T1000 (cell line): ENCODE measurements at places on chromosomes 7 and 10.

DNA sequence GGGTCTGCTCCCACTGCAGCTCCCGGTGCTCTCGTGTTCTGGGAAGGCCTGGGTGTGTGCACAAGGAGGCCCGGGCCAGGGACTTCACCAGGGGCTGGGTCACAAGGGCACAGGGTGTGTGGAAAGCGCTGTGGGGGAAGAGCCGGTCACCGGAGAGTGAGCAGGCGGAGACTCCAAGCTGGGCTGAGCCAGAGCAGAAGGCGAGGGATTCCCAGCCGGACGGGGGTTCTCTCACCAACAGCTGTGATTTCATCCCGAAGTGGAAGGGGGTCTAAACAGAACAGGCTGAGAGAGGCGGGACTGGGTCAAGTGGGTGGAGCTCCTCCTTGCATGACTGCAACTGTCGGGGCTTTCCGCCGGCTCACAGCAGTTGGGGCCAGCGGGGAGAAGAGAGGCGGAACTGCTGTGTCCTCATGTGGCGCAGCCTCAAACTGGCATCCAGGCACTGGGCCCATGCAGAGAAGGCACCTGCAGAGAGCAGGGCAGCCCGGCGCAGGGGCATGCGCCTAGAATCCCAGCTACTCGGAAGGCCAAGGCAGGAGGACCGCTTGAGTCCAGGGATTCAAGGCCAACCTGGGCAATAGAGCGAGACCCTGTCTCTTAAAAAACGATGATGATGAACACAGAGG is 7.6 kb upstream of the ORAI2 start:
- no peak for DNase-seq

DNA sequence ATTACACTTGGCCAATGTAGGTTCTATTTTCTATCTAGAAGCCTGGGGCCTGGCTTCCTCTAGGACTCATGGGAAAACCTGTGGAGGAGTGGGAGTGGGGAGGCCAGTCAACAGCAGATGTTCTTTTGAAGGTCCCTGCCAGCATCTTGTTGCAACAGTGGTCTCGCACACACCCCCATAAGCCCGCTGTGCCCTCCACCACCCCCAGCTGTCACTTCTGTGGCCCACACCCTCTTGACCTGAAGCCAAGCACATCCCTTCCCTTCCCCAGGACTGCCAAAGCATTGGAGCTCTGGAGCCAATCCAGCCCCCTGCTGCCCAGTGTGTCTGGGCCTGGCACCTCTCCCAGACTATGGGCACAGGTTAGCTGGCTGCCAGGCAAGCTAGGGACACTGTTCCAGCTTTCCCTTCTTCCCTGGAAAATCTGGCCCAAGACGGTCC is 1.9 kb upstream of the STX1A start:
- no peak for DNase-seq

DNA sequence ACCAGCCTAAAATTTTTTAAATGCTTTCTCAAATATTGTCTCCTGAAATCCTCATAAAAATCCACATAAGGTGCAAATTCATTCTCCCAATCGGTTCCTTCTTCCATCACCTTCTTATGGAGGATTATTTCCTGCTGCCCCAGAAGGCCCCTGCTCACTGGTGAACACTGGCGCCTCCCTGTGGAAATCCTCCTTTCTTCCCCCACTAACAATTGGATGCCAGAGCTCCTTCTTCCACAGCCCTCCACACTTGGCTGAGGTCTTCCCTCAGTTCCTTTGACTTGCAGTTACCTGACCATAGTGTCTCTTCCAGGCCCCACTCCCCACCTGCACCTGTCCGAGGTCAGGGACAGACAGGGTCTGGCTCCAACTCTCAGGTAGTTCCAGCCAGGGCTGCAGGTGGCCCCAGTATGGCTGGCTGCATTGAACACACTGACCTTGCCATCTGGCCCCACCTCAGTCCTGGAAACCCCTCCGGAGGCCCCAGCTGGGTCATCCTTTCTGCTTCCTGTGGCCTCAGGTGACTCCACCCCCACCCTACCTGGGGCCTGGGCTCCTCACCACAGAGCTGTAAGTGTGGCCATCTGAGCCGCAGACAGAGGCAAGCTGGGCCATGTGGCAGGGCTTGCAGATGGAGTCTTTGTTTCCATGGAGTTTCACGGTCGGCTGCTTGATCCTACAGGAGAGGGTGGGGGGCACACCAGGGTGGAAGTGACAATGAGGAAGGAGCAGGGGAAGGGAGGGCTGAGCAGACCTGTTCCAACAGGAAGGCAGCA is 18.4 kb downstream of the SPOCK2 start:
- DNase-seq, result no peak

- peak; percentile 35 for DNase-seq
Measured at GRCh38 chr7:41943094-41943577, 240.2 kb upstream of the INHBA start.

GRCh38 chr10:58796824-58797223 is 284.2 kb downstream of the BICC1 start:
- DNase-seq, result no peak

GRCh38 chr10:43131256-43131655 is 7.0 kb upstream of the CSGALNACT2 start:
- DNase-seq, result no peak

GRCh38 chr7:94412762-94413322 is 18.1 kb downstream of the COL1A2 start:
- DNase-seq, result no peak

- no peak for DNase-seq
Measured at GRCh38 chr7:78514634-78515033, 716.1 kb downstream of the PHTF2 start.

DNA sequence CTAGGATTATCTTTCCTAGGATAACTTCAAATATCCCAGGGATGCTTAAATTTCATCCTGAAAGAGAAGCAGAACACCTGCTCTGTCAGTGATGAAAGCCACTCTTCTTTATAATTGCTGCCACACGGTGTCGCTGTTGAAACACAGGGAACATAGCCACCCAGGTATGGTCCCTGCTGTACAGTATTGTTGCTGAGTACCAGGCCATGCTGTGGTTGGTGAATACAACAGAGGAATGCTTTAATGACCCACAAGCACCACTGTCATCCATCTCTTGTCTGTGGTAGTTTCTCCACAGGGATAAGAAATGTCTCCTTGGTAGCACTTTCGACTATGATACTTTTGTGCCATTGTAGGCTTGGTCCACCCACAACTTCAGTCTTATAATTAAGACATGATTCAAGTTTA is 70.6 kb upstream of the STARD3NL start:
- peak; percentile 27 for DNase-seq

- DNase-seq, result no peak
Measured at GRCh38 chr10:132001238-132001972, 19.7 kb upstream of the BNIP3 start.

DNA sequence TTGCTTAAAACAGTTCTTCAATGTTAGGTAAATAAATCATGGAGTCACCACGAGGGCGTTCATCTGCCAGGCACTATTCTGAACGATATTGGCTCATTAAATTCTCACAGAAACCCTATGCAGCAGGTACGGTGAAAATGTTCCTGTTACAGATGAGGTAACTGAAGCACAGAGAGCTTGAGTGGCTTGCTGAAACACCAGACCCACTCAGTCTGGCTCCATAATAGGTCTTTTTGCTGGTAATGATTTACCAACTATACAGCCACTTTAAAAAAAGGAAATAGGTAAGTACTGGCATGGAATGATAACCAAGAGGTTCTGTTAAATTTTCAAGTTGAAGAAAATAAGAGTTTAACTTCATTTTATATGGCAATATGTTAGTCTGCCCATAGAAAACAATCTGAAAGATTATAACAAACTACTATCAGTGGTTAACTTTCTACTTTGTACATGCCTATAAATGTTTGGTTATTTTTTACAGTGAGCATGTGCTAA is 1.3 kb upstream of the TM9SF3 start:
- no peak for DNase-seq

GRCh38 chr7:127803626-127804025 is 151.6 kb downstream of the SND1 start:
- DNase-seq, result no peak

- DNase-seq, result no peak
Measured at GRCh38 chr10:70677016-70677415, 4.7 kb downstream of the ADAMTS14 start.

DNA sequence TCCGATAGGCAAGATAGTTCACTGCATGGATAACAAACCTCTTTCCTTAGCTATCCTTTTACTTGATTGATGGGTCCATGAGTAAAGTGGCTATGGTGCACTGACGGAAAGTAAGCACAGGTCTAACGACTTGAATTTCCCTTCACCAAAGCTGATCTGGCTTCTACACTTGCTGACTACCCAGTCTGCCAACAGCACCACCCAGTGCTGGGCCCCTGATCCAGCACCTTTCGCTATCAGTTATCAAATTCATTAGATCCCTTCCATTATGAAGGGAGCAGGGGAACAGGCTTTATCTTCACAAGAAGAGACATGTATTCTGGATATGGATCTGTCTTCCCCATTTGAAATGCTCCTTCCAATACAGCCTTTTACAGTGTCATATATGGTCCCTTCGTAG is 855.9 kb downstream of the GRID1 start:
- DNase-seq, result no peak

- no peak for DNase-seq
Measured at GRCh38 chr7:84364708-84365107, 170.1 kb upstream of the SEMA3A start.

DNA sequence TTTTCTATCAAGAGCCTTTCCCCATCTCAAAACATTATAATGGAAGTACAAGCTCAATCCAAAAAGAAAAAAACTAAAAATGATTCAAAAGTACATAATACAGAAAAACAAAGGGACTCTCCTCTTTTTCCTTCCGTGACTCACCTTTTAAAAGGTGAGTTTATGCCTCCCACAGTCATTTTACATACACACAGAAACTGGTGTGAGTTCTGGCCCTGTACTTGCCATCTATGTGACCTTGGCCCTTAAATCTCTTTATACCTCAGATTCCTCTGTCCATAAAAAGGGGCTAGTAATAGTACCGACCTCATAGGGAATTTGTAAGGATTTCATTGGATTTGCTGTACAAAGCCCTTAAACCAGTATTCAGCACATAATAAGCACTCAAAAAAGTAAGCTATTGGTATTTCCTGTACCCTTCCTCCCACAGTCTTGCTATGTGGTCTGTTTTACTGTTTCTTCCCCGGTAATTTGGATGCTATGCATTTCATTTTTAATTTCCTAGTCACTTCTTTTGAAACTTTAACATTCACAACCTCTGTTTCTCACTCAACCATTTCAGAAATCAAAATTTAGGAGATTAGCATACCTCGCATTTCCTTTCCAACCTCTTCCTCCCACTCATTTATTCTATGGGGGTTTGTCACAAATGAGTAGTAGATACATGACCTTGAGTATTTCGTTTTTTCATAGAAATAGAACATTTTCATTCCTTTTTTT is 39.0 kb downstream of the STK17A start:
- DNase-seq, result no peak

- no peak for DNase-seq
Measured at GRCh38 chr10:132757171-132757570, 28.8 kb downstream of the NKX6-2 start.

DNA sequence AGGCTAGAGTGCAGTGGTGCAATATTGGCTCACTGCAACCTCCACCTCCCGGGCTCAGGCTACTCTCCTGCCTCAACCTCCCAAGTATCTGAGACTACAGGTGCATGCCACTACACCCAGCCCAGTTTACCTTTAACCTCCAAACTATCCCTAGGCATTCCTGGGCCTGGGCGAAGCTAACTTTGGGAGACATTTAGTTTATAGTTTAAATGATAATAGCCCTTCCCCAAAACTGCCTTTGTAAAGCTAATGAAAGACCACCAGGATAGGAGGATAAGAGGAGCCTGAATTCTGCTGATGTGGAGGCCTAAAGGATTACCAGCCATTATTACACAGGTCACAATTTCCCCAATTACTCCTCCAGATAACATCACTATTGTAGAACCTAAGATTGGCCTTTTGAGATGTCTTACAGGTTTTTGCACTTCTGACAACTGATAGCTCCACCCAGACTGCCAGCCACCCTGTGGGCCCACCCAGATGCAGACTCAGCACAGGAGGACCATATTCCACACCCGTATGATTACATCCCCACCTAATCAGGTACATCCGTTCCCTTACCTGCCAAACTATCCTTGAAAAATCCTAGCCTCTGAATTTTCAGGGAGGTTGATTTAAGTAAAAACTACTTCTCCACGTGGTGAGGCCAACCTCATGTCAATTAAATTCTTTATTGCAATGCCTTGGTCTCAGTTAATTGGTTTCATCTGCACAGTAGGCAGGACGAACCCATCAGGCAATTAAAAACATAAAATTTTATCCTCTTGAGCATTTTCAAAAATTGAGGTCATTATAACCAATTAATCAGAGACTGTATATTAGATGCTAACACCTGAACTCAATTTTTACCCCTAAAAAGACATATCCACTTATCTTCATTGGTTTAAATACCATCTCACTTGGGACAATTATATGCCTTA is 62.3 kb upstream of the TMEM254 start:
- DNase-seq, result no peak

GRCh38 chr10:11678074-11678793 is 63.9 kb upstream of the ECHDC3 start:
- DNase-seq, result no peak

DNA sequence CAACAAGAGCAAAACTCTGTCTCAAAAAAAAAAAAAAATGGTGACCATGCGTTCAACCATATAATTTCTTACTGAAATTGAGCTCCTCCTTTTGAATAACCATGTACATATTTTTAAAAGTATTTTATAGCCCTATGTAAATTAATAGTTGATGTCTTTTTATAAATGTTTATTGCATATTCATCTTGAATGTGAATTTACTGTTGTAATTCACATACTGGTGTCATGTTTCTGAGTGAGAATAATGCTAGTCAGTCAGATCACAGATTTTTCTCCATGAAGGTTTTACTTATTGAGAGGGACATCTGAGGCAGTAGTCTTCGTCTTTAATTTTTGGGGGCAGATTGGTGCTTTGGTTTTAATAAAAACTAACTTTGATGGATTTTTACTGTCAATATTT is 112.2 kb downstream of the SVOPL start:
- DNase-seq, result no peak
